NCI-H1417 treated with DMSO at 0.1 percent for 48 hours (cell line): ENCODE measurements at places on chromosomes 5 and 9.

GRCh38 chr5:68953875-68954617 is 139.8 kb upstream of the SLC30A5 start:
- no peak for DNase-seq

DNA sequence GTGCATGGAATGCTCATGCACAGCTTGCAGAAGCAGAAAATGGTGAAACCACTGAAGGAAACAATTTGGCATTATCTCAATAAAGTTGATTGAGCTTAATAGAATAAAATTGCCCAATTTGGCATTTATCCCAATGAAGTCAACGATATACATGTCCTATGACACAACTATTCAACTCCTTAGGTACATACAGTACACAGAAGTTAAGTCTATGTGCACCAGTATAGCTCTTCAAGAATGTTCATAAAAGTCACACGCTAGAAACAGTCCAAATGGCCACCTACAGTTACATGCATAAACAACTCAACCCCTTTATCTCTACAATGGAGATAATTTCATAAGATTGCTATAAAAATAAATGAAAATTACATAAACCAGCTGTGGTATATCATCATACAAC is 184.5 kb downstream of the DENND1A start:
- DNase-seq = no peak

DNA sequence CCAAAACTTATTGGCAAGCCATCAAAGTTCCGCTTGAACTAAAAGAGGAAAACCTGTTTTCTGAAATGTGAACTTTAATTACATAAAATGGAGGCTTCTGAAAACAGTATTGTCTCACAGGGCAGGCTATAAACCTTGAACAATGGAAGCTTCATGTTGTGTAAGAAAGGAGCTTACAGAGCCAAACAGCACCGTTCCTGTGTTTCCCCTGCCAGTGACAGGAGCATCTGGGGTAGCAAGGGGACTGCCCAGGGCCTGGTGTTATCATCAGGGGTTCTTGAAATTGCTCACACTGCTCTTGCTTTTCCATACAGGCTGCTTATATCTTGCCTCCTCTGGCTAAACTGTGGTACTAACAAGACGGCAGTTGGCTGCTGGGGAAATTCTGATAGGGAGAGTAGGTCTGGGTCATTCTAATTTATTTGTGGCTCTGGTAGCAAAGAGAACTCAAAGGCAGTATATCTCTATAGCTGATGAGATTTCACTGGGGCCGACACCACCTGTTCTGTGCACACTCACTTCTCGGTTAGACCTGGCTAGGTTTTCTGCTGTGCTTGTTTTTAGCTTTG is 40.4 kb downstream of the BASP1 start:
- no peak for DNase-seq

- no peak for DNase-seq
Observed at GRCh38 chr9:18466101-18466500, 7.9 kb upstream of the ADAMTSL1 start.

GRCh38 chr9:29129763-29130162 is 1556.5 kb upstream of the C9orf72 start:
- no peak for DNase-seq

- no peak for DNase-seq
Observed at GRCh38 chr9:98520221-98520960, 188.3 kb downstream of the GABBR2 start.

- no peak for DNase-seq
Observed at GRCh38 chr9:5920860-5921328, 30.2 kb downstream of the MLANA start.

- DNase-seq = no peak
Observed at GRCh38 chr9:70951749-70952727, 169.4 kb downstream of the TRPM3 start.

DNA sequence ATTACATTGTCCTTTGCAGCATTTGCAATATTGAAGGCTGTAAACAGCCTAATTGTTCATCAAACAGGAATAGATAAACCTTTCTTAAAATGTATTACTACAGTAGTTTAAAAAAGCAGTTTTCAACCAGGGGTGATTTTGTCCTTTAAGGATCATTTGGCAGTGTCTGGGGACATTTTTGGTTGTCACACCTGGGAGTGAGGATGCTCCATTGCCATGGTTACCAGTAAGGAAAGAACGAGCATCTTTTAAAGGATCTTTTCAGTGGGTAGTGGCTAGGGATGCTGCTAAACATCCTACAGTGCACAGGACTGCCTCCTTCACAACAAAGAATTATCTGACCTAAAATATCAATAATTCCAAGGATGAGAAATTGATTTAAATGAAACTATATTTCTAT is 596.3 kb downstream of the HINT1 start:
- no peak for DNase-seq
